ENCODE measurements at places on chromosomes 5 and 9. TPM values are rescaled to one million over a fixed set of nuclear protein-coding genes. Genes with fewer than 3 reads are reported as not detected.

Gene SPINK7
- not detected for total RNA-seq

Gene DMGDH
- not detected for total RNA-seq

Gene SLC27A6
- total RNA-seq: 2.3 TPM

Gene RGS3
- total RNA-seq: 71.4 TPM

Gene F2R
- total RNA-seq: 12.8 TPM

Gene SLC4A9
- total RNA-seq: not detected

Gene KIF4B
- total RNA-seq: not detected

Gene PDE8B
- 243 TPM for total RNA-seq

DNA sequence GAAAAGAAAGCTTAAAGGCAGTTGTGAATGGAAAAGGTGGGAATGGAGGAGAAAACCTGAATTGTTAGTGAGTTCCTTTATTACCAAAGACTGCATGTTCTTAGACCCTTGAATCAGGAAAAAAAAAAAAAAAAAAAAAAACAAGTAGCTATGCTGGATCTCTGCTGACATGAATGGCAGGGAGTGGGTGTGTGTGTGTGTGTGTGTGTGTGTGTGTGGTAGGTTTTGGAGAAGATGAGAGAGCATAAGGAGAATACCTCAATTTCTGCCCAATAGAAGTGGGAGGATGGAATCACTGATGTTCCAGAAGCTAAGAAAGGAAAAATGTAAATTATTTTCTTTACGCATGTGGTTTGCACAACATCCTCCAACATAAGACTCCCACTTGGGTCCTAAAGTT is 25.5 kb upstream of the NR4A3 start:
- no peak for DNase-seq

- DNase-seq: no peak
Observed at GRCh38 chr9:129665814-129666520, 520 bp downstream of the PRRX2 start.

DNA sequence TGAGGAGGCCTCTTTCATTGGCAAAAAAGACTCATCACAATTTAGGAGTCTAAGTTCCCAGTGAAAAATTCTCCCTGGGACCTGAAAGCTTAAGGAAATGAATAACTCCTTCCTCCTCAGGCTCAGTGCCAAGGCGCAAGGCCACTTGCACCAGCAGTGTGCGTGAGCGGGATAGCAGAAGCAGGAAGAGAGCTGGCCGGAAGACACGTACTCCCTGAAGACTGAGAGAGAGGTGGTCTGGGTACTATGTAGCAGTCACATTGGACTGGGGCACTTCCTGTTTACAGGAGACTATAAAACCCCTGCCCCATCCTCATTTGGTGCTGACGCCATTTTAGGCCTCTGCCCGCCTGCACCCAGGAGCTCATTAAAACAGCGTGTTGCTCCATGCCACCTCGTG is 66.3 kb upstream of the IL33 start:
- DNase-seq: no peak

- peak; percentile 6 for DNase-seq
Observed at GRCh38 chr5:156208271-156208670, 118.7 kb upstream of the SGCD start.

GRCh38 chr5:76332102-76332501 is 71.0 kb upstream of the IQGAP2 start:
- peak; percentile 33 for DNase-seq

GRCh38 chr9:93012963-93013855 is 45.3 kb upstream of the SUSD3 start:
- no peak for DNase-seq

DNA sequence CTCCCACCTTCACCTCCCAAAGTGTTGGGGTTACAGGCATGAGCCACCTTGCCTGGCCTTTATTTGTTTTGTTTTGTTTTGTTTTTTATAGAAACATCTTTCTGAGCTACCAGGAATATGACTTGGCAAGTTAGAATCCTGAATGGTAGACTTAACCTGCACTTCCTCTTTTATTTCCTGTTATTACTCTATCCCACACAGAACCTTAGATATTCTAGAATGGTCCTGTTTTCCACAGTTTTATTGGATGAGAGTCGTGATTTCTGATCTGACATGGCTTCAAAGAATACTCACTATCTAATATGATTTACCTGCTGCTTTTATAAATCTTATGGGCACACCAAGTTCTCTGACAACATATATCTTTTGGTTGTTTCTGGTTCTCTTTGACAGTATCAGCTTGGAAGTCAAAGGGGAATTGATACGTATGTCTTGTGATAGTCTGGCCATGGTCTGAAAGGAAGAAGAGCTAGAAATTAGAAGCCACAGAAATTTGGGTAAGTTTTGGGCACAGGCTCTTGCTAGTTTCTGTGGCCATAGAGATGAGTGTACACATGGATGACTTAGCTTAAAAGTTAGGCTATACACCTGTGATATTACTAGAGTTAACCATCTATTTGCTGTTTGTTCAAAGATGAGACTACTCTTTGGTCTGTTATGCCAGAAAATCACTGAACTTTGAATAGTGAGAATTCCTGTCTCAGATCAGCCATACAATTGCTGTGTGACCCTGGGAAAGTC is 4.7 kb upstream of the PANK3 start:
- no peak for DNase-seq

GRCh38 chr9:131701789-131702337 is 38.0 kb downstream of the RAPGEF1 start:
- no peak for DNase-seq

DNA sequence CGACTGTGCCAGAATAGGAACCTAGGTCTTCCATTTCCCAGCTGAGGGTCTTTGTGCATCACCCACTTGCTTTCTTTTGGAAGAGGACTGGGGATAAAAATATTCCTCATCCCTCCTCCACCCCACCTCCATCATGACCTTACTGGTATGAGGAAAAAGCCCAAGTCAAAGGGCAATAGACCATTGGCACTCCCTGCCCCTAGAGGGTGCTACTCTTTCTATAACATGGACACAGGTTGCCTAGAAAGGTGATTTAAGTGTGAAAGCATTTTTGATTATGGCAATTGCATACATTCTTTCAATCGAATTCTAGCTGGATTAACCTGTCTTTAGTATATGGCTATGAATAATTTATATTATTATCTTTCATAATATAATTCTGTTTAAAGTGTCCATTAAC is 22.8 kb upstream of the ZNF618 start:
- no peak for DNase-seq

- DNase-seq: no peak
Observed at GRCh38 chr5:10355071-10355889, 1.8 kb downstream of the MARCHF6 start.

DNA sequence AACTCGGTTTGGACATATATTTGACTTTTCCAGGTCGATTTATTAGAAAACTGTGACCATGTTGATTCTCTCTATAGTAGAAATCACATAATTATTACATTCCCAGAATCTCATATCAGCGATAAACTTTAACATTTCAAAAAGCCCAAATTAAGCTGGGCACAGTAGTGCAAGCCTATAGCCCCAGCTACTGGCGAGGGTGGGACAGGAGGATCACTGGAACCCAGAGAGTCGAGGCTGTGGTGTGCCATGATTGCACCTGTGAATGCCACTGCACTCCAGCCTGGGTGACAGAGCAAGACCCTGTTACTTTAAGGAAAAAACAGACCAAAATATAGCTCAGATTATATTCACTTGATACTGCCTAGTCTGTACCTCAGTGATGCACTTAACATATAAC is 128.9 kb downstream of the CPLANE1 start:
- no peak for DNase-seq

- DNase-seq: no peak
Observed at GRCh38 chr5:123599171-123599570, 87.2 kb downstream of the CSNK1G3 start.

DNA sequence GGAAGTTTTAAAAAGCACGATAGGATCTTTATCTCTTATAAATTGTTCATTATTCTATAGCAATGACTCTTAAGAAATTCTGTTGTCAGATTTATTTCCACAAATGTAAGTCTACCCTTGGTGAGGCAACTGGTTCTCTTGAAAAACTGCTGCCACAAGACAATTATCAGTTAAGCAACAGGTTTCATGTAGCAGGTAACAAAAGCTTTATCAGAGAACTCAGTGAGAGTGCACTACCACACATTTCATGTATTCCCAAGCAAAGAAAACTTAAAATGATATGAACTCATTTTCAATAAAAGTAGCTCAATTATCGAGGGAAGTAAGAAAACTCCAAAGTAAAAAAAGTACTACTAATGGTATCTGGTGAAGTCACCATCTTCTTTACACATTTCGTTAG is 9.4 kb downstream of the NR6A1 start:
- no peak for DNase-seq

GRCh38 chr5:36660397-36661049 is 54.1 kb downstream of the SLC1A3 start:
- no peak for DNase-seq

GRCh38 chr9:27626244-27627187 is 53.2 kb upstream of the C9orf72 start:
- DNase-seq: peak; percentile 66

- DNase-seq: peak; percentile 79
Observed at GRCh38 chr9:136095070-136096058, at the start of gene NACC2. NACC2 (minus strand) TSS chr9:136095289; CDS start chr9:136050521, 44,768 bp downstream.

DNA sequence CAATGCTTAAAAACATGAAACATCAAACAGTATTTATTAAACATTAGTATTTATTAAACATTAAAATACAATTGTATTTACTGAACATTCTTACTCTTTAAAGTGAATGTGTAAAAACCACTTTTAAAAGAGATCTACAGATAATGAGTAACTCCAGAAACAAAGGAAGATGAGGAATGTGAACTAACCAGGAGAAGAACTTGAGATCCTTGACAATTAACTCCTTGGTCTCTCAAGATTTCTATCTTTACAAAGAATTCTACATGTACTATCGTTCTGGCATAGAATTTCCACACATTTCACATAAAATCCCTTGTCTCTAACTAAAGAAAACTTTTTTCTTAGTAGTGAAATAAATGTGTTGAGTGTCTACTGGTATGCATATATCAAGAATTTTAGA is 28.7 kb upstream of the IFNE start:
- DNase-seq: no peak

GRCh38 chr5:4653475-4653874 is 486.7 kb upstream of the ADAMTS16 start:
- DNase-seq: no peak

DNA sequence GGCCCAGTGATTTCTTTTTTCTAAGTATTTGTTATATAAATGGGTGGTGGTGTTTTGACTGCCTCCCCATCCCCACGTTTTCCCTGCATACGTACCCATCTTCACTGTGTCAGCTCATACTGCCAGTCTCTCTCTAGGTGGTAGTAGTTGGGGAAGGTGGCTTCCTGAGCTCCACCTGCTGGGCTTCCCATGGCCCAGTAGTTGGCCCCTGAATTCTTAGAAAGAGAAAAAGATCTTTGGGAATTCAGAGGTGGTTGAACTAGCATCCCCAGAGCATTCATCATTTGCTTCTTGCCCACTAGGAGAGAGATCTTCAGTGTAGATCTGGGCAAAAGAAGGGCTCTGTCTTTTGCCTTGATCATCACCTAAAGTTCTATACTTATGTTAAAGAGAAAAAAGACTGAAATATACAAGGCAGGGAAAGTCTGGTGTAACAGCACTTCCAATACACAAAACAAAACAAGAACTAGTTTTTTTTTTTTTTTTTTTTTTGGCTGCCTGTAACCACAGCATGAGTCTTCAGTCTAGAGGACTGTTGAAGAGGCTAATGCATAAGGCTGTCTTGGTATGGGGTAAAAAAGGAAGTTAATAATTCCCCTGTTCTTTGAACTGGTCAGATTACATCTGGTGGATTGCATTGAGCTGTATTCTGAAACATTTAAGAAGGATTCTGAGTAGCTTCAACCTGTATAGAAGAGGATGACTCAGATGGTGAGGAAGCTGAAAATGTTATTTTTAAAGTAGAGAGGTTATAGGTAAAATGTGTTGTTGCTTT is 128.7 kb downstream of the ATG10 start:
- DNase-seq: no peak

- no peak for DNase-seq
Observed at GRCh38 chr9:71931166-71931565, 19.7 kb downstream of the C9orf85 start.

DNA sequence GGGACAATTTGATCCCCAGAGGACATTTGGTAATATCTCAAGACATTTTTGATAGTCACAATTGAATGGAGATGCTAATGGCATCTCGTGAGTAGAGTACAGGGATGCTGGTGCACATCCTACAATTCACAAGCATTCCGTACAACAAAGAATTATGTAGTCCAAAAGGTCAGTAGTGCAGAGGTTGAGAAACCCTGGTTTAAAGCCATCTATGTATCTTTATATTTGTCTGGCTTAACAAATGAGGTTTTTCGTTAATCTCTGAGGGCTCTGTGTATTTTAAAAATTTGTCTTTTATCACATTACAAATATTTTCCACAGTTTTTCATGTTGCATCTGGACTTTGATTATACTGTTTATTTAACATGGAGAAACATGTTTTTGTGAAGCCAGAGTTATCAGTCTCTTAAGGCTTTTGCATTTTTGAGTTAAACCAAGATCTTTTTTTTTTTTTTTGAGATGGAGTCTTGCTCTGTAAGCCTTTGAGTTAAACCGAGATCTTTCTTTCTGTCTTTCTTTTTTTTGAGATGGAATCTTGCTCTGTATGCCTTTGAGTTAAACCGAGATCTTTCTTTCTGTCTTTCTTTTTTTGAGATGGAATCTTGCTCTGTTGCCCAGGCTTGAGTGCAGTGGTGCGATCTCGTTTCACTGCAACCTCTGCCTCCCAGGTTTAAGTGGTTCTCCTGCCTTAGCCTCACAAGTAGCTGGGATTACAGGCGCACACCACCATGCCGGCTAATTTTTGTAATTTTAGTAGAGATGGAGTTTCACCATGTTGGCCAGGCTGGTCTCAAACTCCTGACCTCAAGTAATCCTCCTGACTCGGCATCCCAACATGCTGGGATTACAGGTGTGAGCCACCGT is 2.8 kb downstream of the HSDL2 start:
- DNase-seq: no peak

- DNase-seq: no peak
Observed at GRCh38 chr9:84880835-84881234, 211.3 kb downstream of the NTRK2 start.

DNA sequence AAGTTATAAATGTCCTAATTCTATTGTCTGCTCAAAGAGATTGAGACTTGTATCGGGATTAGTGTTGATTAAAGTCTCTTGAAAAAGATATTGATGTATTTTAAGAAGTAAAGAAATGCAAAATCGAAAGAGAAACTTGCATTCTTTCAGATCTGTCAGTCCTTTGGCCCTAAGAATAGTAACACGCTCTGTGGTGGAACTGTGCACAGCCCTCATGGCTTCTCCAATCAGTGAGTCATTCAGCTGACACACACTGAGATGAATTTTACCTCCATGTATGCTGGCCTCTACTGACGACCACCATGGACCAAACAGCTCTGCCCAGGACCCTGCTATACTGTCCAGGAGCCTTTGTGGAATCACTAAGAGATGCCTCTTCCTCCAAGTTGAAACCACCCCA is 232.4 kb downstream of the ESM1 start:
- DNase-seq: no peak

- no peak for DNase-seq
Observed at GRCh38 chr5:38541174-38541725, 15.2 kb downstream of the LIFR start.

DNA sequence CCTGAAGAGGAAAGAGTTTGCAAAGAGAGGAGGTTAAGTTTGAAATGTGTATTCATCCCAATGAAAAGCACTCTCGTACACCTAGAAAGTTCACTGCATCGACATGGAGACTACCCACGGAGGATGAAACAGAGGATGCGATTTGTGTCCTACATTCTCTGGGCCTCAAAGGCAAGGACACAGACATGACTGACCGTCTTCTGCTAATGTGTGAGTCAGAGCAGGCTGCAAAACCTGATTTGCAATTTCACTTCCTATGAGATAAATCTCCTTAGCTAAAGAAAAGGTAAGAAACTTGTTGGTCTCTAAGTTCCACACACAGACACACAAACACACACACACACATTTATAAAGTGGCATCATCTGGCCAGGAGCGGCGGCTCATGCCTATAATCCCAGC is 98.6 kb downstream of the GNAQ start:
- DNase-seq: no peak

All from stomach (tissue), 19 donors.